Endothelial cell of umbilical vein (primary cell): ENCODE measurements at places on chromosomes 4 and X. TPM values are rescaled to one million over a fixed set of nuclear protein-coding genes. Genes with fewer than 3 reads are reported as not detected.

Gene JADE3
- 16.3 and 18.4 TPM in 2 replicates for total RNA-seq

Gene F11
- total RNA-seq: not detected in 2 replicates

DNA sequence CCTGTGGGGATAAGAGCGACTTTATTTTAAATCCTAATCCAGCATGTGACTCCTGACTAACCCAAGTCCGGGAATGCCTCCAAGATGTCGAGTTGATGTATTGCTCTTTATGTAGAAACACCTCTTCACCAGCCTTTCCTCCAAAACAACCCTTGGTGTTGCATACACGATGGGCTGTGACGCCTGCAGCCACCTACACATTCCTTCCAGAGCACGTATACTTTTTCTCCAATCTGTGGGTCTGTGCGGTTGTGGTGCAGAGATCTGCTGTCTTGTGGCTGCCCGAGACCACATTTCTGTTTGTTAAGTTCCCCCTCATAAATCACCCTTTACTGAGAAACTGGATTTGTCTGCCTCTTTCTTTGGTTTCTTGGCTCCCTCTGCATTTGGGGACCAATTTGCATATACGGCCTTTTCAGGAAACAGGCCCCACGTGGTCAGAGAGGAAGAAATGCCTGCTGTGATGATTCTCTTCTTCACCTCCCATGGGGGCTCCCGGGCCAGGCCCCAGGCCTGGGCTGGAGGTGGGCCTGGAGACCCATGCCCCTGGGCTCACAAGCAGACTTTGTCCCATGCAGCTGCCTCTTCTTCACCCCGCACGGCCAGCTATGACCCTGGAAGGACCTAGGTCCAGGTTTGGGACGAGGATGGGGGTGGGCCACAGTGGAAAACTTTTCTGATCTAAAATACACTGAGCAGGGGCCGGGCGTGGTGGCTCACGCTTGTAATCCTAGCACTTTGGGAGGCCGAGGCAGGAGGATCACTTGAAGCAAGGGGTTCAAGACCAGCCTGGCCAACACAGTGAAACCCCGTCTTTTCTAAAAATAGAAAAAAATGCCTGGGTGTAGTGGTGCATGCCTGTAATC lies 21.4 kb upstream of the AFAP1 start:
- H3K27me3 ChIP-seq: no peaks in the 10 kb centered on the region
- no peaks in the 10 kb centered on the region for H3K36me3 ChIP-seq
- peak; percentile 96 for DNase-seq
- H3K4me3 ChIP-seq: no peak overlapping the region

GRCh38 chr4:184628103-184628502 lies 21.1 kb downstream of the CASP3 start:
- H3K27me3 ChIP-seq: no peaks in the 10 kb centered on the region
- H3K36me3 ChIP-seq: no peaks in the 10 kb centered on the region
- H3K4me3 ChIP-seq: no peak overlapping the region

DNA sequence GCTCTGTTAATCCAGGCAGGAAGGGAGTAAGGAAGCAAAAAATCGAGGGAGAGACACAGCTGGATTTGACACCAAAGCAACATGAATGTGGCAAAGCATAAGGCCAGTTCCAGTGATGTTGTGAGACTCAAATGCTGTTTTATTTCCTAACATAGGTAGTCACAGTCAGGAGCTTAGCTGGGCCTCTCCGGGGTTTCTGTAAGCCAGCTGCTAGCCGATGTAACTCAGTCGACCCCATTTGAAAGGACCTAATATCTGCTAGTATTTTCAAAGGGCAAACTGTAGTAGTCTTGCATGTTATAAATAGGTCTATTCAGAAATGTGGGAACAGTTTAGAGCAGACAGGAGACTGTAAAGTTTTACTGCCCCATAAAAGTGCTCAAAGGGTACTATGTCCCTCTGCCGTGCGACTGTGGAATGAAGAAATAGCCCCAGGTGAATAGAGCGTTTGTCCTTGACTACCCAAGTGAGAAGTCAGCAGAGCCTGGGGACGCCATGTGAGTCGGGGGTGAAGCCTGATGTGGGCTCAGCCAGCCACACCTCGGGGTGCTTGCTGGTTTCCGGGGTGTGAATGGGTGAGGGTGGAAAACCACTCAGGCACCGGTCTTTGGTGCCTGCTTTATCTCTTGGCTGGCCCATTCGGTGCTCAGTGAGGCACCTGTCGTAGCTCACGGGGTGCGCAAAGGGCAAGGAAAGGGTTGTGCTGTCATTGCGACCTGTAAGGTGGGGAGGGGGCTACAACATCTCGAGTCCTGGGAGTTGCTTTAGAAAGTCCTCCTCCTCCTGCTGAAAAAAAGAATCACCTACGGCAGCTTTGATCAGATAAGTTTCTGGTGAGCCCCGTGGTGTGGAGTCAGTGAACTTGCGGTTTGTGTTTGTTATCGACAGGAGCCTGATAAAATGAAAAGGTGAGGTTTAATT lies 745 bp downstream of the TRIM2 start:
- peaks cover 2% of the 10 kb centered on the region for H3K4me1 ChIP-seq
- H3K36me3 ChIP-seq: no peaks in the 10 kb centered on the region
- H3K27ac ChIP-seq: no peak overlapping the region
- no peak for DNase-seq
- no peaks in the 10 kb centered on the region for H3K27me3 ChIP-seq

Gene UGT8
- 0.11 and 0.14 TPM in 2 replicates for total RNA-seq

Gene SLC6A14
- total RNA-seq: not detected in 2 replicates

GRCh38 chr4:119211867-119212233 lies 663 bp upstream of the USP53 start:
- H3K36me3 ChIP-seq: no peaks in the 10 kb centered on the region
- peak overlapping the region; percentile 58 for H3K4me3 ChIP-seq
- no peak for DNase-seq
- H3K27ac ChIP-seq: peak overlapping the region; percentile 96

Gene GPR50
- total RNA-seq: not detected in 2 replicates

- H3K36me3 ChIP-seq: no peaks in the 10 kb centered on the region
- no peak for DNase-seq
- no peaks in the 10 kb centered on the region for H3K27me3 ChIP-seq
- H3K27ac ChIP-seq: no peak overlapping the region
These were observed 120.5 kb downstream of the MAGEC2 start for GRCh38 chrX:142084611-142085010.

- no peaks in the 10 kb centered on the region for H3K27me3 ChIP-seq
- no peaks in the 10 kb centered on the region for H3K4me1 ChIP-seq
- H3K36me3 ChIP-seq: no peaks in the 10 kb centered on the region
- H3K27ac ChIP-seq: no peak overlapping the region
These were observed 224.7 kb upstream of the DCAF8L1 start for GRCh38 chrX:28205905-28206304.

Gene NUP62CL
- not detected in 2 replicates for total RNA-seq

Gene CXorf49
- not detected in 2 replicates for total RNA-seq

- no peaks in the 10 kb centered on the region for H3K27me3 ChIP-seq
- no peak for DNase-seq
- H3K4me1 ChIP-seq: no peaks in the 10 kb centered on the region
- no peak overlapping the region for H3K27ac ChIP-seq
- no peaks in the 10 kb centered on the region for H3K36me3 ChIP-seq
These were observed 517.0 kb downstream of the SPRY1 start for GRCh38 chr4:123913598-123913997.

- no peak overlapping the region for H3K4me3 ChIP-seq
- H3K4me1 ChIP-seq: peaks cover 18% of the 10 kb centered on the region
- no peak for DNase-seq
- H3K27ac ChIP-seq: no peak overlapping the region
These were observed 62.3 kb upstream of the PGRMC2 start for GRCh38 chr4:128349921-128350320.

DNA sequence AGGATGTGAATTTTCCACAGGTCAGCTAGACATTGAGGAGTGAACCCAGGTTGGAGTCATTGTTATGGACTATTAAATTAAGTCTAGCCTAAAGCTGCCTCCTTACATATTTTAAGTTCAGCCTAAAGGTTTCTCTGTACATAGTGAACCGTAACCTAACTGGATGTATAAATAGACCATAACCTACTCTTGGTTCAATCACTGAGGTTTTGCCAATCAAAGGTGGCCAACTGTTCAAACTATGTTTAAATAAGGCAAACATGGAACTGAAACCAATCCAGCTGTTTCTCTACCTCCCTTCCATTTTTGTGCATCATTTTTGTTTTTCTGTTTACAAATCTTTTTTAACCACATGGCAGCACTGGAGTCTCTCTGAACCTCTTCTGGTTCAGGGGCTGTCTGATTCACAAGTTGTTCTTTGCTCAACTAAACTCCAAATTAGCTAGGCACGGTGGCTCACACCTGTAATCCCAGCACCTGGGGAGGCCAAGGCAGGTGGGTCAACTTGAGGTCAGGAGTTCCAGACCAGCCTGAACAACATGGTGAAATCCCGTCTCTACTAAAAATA lies 43.9 kb upstream of the SFRP2 start:
- no peaks in the 10 kb centered on the region for H3K27me3 ChIP-seq
- DNase-seq: no peak
- no peaks in the 10 kb centered on the region for H3K4me1 ChIP-seq
- H3K36me3 ChIP-seq: no peaks in the 10 kb centered on the region
- no peak overlapping the region for H3K27ac ChIP-seq

DNA sequence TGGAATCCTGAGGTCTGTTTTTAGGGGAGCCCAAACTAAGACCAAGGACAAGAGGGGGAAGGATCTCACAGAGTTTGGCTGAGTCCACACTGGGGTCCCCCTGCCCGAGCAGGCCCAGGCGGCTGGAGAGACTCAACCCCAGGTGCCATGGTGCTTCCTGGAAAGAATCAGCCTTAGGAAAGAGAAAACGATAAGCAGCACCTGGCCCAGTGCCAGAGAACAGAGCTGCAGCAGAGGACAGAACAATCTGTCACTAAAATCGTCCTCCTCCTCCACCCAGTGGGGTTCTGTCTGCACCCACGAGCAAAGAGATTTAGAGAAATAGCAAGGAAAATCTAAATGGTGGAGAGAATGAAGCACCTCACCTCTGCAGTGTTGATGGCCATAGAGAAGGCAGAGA lies 470.5 kb downstream of the BCOR start:
- no peak overlapping the region for H3K4me3 ChIP-seq
- H3K27ac ChIP-seq: no peak overlapping the region
- H3K4me1 ChIP-seq: no peaks in the 10 kb centered on the region
- DNase-seq: no peak
- no peaks in the 10 kb centered on the region for H3K36me3 ChIP-seq

DNA sequence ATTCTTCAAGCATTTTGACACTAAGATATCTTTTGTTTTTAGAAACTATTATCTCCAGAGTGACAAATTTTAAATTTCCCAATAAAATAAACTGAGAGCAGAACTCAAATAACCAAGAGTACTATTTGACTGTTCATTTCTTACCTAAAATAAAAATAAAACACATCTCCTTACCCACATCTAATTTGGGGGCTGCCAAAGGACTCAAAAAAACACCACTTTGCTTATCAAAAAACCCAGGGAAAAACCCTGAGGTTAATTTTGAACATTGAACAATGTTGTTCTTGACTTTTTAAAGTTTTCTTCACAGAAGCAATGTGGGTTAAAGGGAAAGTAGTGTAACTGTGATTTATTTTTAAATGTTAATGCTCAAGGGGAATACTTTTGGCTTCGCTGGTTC lies 243.0 kb upstream of the HHIP start:
- H3K36me3 ChIP-seq: no peaks in the 10 kb centered on the region
- H3K27me3 ChIP-seq: no peaks in the 10 kb centered on the region
- H3K4me3 ChIP-seq: no peak overlapping the region
- DNase-seq: no peak
- H3K27ac ChIP-seq: no peak overlapping the region

DNA sequence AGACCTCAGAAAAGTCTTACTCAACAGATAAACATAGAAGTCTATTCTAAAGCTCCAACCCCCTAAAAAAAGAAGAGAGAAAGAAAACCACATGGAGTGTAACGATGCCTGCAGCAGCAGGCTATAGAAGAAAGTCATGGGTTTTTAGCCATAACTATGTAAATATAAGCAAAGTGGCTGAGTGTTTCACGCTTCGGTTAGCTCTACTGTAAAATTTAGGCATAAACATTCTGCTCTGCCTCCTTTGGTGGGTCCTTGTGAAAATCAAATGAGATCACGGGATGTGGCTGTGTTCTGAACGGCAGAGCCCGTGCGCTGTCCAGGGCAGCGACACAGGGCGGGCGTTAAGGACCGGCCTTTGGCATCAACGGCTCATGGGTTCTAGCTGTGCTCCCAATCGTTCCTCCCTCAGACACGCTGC lies 78.4 kb downstream of the IRF2 start:
- no peak overlapping the region for H3K27ac ChIP-seq
- DNase-seq: no peak
- peaks cover 40% of the 10 kb centered on the region for H3K36me3 ChIP-seq
- no peaks in the 10 kb centered on the region for H3K27me3 ChIP-seq

Gene PPP4R3C
- not detected in 2 replicates for total RNA-seq

Gene STPG2
- not detected in 2 replicates for total RNA-seq

- H3K27me3 ChIP-seq: peaks cover 5% of the 10 kb centered on the region
- no peaks in the 10 kb centered on the region for H3K36me3 ChIP-seq
- peak; percentile 27 for DNase-seq
- H3K27ac ChIP-seq: no peak overlapping the region
These were observed 1.3 kb downstream of the LCORL start for GRCh38 chr4:18020145-18020670.

Gene CHST7
- 9.8 and 11.2 TPM in 2 replicates for total RNA-seq

Gene C4orf36
- 0.66 TPM in 1 of 2 replicates, not detected in the other for total RNA-seq

- H3K36me3 ChIP-seq: no peaks in the 10 kb centered on the region
- H3K27me3 ChIP-seq: no peaks in the 10 kb centered on the region
- no peak overlapping the region for H3K27ac ChIP-seq
- H3K4me3 ChIP-seq: no peak overlapping the region
These were observed 33.9 kb upstream of the STIM2 start for GRCh38 chr4:26826721-26827120.

Gene MAGEB1
- not detected in 2 replicates for total RNA-seq

- no peak for DNase-seq
- H3K4me1 ChIP-seq: peaks cover 17% of the 10 kb centered on the region
- H3K27me3 ChIP-seq: no peaks in the 10 kb centered on the region
These were observed 168.6 kb downstream of the MAML3 start for GRCh38 chr4:139985401-139985800.

Gene VCX2
- total RNA-seq: not detected in 2 replicates

Gene ASB5
- not detected in 2 replicates for total RNA-seq

Gene PCDH19
- 1.2 and 4.3 TPM in 2 replicates for total RNA-seq

Gene BOD1L1
- total RNA-seq: 27.5 and 31.2 TPM in 2 replicates

DNA sequence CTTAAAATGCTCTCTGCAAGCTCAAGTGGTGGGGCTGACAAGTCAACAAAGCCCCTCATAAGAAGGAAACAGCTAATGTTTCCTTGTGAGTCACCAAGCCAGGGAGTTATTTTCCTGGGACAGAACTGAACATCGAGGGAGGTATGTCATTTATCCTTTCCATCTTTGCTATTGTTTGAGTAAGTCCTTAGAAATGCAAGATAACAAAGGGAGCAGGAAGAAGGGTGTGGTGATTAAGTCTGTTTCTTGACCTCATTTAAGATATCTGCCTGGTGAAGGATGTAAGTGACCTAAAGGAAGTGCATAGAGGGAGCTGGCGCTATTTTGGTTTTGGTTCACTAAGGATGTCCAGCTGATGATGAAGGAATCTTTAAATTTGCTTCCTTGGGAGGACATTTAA lies 39.9 kb downstream of the ATG4A start:
- H3K4me3 ChIP-seq: no peak overlapping the region
- H3K36me3 ChIP-seq: peaks cover 3% of the 10 kb centered on the region
- no peaks in the 10 kb centered on the region for H3K27me3 ChIP-seq
- peak; percentile 88 for DNase-seq

GRCh38 chr4:10018818-10019461 lies 2.4 kb downstream of the SLC2A9 start:
- H3K36me3 ChIP-seq: no peaks in the 10 kb centered on the region
- peaks cover 6% of the 10 kb centered on the region for H3K4me1 ChIP-seq
- H3K27me3 ChIP-seq: no peaks in the 10 kb centered on the region
- DNase-seq: peak; percentile 95
- peak overlapping the region; percentile 27 for H3K4me3 ChIP-seq

Gene TECRL
- total RNA-seq: not detected in 2 replicates
